ENCODE measurements at places on chromosomes 12 and 14.

DNA sequence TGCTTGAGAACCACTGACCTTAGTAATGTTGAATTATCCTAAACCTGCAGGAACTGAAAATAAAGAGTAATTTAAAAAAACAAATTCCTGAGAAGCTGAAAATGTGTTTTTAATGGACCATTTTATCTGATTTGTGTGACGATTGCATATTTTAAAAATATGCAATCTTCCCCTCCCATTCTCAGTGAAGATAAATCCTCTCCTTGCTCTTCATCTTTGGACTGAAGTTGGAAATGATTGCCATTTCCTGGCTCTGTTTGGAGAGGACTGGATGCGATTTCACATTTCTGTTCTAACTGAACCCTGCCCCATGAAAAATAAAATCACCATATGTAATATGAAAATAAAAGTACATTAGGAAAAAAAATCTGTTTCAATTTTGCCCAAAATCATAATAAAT lies 216.3 kb downstream of the SLC6A15 start:
- no peak for DNase-seq

- no peak for DNase-seq
Measured at GRCh38 chr14:23517650-23518326, 33.8 kb downstream of the ZFHX2 start.

GRCh38 chr12:91702843-91703425 lies 442.7 kb downstream of the BTG1 start:
- no peak for DNase-seq

- no peak for DNase-seq
Measured at GRCh38 chr12:91920741-91921140, 224.9 kb downstream of the BTG1 start.

GRCh38 chr14:94636744-94637412 lies 24.7 kb downstream of the SERPINA3 start:
- DNase-seq = peak; percentile 33

DNA sequence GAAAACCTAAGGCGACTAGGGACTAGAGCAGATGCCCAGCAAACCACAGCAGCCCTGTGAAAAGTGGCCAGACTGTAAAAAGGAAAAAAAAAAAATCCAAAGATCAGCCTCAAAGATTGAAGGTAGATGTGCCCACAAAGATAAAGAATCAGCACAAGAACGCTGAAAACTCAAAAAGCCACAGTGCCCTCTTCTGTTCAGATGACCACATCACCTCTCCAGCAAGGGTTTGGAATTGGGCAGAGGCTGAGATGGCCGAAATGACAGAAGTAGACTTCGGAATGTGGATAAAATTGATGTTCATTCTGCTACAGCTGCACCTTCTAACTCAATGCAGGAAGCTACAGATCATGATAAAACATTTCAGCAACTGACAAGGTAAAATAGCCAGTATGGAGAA lies 154.4 kb downstream of the GPHN start:
- no peak for DNase-seq

GRCh38 chr12:114041590-114041989 lies 75.5 kb upstream of the RBM19 start:
- DNase-seq = no peak

DNA sequence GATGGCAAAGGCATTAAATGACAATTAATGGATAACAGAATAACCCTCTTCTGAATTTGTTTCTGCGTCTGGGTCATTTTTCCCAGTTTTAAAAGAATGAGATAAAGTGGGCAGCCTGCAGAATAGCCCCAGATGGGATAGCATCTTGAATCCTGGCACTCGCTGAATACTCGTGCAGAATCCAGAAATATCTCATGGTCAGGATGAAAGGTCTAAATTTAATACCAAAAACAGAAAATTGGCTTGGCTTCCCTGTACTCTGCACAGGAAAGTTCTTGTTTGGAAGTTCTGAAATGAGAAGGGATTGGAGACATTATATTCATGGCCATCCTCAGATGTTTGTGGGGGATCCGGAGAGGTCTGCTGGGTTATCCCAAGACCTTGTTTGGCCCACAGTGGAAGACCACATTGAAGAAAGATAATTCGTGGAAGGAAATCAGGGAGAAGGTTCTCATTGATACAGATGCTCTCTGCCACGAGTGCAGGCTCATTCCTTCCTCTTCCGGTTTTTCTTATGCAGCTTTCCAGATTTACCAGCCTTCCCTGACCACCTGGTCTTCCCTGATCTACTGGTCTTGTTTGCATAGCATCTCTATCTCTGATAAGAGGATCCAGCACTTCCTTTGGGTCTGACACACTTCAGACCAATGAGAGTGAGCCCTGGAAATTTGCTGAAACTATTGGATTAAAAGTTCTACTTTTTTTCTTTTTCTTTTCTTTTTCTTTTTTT lies 6.0 kb upstream of the IFT81 start:
- DNase-seq = peak; percentile 23

DNA sequence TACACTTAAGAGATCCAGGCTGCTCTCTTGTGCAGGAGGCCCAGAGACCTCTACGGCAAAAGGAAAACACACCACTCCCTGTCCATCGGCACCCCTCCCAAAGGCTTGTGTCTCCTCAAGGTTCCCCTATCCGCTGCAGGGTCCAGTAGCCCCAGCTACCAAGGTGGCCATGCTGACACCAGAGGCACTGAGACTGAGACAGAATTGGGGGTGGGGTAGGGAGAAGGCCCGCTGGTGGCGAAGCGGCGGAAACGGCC lies 590 bp downstream of the DDIT3 start:
- DNase-seq = no peak

DNA sequence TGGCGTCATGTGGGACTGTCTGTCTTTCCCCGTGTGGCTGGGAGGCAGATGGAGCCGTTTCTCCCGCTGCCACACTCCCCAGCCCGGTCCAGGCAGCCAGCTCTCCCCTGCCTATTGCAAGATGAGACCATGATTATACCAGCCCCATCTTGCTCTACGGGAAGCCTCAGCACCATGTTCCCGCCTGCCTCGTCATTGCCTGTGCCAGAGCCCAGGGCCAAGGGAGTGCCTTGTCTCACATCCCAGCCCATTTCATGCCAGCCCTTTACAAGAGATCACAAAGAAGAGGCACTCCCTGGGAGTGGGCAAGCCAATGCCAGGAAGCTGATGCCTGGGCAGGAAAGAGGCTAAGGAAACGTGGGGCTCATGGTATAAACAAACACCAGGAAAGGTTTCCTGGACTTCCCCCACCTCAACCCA lies 23.9 kb downstream of the GPR68 start:
- peak; percentile 69 for DNase-seq

DNA sequence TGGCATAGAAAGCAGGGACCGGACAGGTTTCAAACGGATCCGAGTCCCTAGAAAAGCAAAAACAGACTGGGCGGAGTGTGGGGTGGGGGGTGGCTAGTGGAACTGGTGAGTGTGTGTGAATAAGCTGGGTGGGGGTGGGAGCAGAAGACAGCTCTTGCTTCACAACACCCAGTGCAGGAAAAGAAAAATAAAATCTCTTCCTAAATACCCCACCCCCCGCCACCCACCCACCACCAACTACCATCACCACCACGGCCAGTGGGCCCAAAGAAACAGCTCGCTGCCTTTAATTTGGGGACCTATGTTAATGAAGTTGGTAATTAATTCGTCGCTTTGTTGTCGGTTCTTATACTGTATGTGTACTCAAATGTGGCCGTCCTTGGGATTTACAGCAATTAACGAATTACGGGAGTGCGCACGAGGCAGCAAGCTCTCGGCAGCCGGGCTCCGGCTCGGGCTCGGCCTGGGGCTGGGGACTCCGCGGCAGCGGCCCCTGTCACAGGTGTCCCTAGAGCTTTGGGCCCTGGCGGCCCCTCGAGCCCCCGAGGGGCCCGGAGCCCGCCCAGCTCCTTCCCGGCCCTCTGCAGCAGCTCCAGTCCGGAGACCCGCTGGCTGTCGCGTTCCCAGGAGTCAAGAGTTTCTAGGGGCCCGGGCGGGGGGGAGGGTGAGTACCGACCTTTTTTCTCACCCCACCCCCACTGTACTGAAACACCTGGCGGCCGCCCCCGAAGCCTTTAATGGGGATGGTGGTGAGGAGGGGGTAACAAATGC lies 1.5 kb upstream of the OTX2 start:
- DNase-seq = no peak

DNA sequence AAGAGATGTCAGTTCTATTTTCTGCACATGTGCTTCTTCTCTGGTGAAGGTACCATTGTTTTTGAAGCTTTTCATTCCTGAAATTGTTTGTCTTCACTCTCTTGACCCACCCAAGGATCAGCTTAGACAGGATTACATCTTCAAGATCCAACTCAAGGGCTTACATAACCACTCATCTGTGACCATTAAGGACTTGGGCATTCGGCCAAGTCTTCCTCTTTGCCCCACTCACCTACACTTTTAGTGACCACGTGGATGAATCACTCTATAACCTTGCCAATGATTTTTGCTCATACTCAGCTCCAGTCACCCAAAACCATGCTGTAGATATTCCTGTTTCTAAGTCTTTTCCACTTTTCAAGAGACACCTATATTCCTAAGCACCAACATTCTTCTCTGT lies 36.5 kb upstream of the SSTR1 start:
- DNase-seq = no peak

GRCh38 chr12:46617167-46617566 lies 208.6 kb downstream of the SLC38A4 start:
- no peak for DNase-seq

DNA sequence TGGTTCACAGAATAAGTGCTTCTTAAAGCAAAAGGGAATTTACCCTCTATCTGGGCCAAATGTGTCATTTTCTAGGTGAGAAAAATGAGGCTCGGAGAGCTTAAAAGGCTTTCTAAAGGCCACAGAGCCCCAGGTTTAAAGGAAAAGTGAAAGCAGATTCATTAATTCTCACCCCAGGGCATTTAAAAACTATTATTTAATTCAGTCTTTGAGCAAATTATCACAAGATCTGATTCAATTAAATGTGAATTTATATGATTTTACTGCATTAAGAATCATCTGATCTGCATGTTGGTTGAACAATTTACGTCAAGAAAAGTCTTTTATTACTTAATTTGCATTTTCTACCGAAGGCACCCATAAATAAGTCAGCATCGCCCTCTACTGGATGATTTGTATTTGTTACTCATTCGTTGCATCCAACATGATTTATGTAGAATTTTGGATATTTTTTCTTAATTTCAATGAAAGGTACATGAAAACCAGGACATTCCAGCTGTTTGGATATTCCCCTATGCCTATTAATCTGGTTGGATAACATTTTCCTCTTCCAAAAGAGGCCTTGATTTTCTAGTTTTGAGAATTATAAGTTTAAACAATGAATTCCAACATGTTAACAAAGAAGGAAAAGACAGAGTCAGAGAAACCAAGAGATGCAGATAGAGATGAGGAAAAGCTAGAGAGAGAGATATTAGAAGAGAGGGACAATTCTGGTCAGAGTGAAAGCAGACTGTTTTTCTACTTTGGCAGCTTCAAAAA lies 19.1 kb upstream of the DHRS7 start:
- no peak for DNase-seq

- DNase-seq = no peak
Measured at GRCh38 chr14:54003064-54003463, 46.4 kb upstream of the BMP4 start.

DNA sequence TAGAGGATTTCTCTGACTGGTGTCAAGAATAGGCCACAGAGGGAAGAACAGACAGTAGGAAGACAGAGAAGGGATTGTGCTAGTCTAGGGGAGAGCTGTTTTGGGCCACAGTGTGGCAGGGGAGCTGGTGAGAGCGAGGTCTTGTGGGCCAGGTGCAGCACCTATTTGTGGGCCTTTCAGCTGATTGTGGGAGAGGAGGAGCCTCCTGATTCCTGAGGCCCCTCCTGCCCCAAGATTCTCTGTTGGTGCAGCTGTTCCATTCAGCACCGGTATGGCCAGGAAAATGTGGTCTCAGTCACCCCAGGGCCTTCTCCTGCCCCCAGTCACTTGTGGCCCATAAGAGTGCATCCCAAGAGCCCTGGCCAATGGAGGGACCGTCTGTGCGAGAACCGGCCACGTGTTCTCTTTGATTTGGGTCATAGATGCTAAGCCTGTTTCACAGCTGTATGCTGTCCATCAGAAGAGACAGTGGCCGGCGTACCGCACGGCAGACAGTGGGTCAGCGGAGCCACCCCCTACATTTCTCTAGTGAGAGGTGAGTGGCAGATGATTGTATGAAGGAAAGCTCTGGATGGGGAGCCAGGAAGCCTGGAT lies 27.7 kb downstream of the TPCN1 start:
- DNase-seq = no peak

- no peak for DNase-seq
Measured at GRCh38 chr14:97276573-97276972, 479.4 kb downstream of the VRK1 start.

DNA sequence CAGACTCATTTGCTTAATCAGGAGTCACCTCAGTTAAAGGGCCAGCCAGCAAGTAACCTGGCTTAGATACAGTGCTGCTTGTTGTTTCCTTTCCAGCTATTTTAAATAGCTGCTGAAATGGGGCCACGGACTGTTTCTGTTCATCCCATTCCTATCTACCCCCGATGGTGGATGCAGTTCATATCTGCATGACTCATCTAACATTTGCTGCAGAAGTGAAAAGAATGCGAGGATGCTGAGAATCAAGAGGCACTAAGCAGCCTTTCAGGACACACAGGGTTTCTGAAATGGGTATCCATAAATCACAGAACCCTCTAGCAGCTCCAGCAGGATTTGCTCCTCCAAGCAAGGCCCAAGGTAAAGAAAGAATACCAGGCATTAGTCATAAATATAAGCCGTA lies 60.2 kb upstream of the RTRAF start:
- DNase-seq = no peak

- no peak for DNase-seq
Measured at GRCh38 chr12:124689631-124690030, 122.2 kb upstream of the NCOR2 start.

DNA sequence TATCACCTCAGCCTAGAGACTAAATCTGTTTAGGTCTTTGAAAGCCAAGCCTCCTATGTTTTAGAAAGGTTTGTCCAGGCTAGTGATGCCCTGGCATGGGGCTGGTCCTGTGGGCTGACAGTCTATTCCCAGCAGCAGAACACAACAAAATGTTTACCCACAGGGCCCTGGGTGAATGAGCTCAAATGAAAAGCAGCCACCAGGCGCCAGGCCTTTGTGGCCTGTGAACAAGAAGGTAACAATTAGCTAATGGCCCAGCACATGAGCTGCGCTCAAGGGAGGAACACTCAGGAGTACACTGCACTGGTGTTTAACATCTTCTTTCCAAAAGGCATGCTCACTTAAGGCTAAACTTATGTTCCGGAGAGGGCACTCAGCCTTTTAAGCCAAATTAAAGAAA lies 202.2 kb downstream of the MON2 start:
- DNase-seq = no peak

DNA sequence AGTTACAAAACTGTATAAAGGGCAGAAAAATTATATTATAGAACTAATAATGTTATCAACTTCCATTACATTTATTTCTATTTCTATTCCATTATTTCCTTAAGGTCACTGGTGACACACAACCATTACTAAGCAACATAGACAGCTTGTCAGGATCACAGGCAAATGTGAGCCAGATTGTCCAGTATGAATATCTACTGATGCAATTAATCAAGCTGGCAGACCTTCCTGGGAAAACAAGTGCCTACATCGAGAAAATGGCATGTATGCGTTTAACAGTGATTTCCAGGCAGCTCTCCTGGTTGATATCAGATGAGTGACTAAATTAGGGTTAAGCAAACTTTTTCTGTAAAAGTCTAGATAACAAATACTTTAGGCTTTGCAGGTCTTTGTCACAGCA lies 36.9 kb upstream of the TSPAN8 start:
- no peak for DNase-seq

- peak; percentile 27 for DNase-seq
Measured at GRCh38 chr14:49497725-49498348, 88.3 kb downstream of the RPS29 start.

Measured in prostate gland (tissue), 2 donors.